NAMALWA (cell line): ENCODE measurements at places on chromosomes 1 and 21.
A peak's percentile ranks its signal among the peaks of the same experiment; 100 is the strongest.

- no peak for DNase-seq
These were observed 41.8 kb downstream of the ZNF281 start for GRCh38 chr1:200367841-200368534.

GRCh38 chr1:40039245-40039756, 1.2 kb upstream of the CAP1 start:
- peak; percentile 92 for DNase-seq

DNA sequence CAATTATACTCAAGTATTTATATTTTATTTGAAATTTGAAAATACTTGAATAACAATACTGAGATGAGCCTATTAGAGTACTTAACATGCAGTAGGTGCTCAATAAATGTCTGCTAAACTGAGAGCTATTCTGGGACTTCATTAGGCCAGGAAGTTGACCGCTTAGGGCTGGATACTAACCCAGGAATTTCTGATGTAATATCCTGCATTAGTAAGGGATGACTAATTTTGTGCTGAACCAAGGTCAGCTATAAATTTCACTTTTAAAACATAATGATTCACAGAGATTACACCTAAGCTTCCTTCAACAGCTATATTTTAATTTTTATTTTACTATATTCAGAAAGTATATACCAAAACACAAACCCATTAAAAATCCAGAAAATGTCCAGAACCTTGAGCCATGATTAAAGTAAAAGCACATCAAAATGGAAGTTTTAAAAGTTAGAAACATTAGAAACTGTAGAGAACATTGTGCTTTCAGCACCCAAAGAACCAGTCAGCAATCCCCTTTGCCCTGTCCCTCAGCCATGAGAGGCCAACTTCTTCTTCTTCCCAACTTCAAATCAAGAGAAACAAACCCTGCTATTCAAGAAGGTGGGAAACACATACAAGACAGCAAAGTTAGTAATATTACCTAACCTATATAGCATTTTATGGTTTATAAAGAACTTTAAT, 35.4 kb downstream of the WNT2B start:
- no peak for DNase-seq

DNA sequence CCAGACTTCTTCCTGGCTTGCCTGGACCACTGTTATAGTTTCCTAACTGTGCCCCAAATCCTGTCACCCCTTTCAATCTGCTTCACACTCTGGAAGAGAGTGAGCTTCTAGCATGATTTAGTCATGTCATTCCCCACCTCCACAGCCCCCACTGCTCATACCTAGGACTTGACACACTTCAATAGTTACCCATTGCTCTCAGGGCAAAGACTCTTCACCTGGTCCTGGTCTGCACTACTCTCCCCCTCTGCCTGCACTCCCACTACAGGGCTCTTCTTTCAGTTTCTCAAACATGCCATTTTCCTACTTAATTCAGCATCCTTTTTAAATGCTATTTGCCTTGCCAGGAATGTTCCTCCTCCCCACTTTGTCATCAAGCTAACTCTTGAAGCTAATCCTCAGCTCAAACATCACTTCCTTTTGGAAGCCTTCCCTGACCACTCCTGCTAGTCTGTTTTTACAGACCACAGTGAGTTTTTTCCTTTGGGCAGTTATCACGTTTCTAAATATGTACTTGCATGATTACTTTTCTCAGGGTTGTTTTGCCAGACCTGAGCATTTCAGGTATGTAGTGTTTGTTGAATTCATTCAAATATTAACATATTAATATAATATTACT, 24.7 kb downstream of the CYP2J2 start:
- no peak for DNase-seq

GRCh38 chr1:6969762-6970161, 184.5 kb downstream of the CAMTA1 start:
- DNase-seq, result no peak

- no peak for DNase-seq
These were observed 6.0 kb downstream of the TNN start for GRCh38 chr1:175073633-175074032.
